ENCODE measurements at places on chromosomes 2 and 18.

GRCh38 chr18:78717766-78718150 is 261.9 kb upstream of the SALL3 start:
- DNase-seq: no peak

GRCh38 chr2:69565431-69565839 is 78.1 kb downstream of the AAK1 start:
- DNase-seq: peak; percentile 63

DNA sequence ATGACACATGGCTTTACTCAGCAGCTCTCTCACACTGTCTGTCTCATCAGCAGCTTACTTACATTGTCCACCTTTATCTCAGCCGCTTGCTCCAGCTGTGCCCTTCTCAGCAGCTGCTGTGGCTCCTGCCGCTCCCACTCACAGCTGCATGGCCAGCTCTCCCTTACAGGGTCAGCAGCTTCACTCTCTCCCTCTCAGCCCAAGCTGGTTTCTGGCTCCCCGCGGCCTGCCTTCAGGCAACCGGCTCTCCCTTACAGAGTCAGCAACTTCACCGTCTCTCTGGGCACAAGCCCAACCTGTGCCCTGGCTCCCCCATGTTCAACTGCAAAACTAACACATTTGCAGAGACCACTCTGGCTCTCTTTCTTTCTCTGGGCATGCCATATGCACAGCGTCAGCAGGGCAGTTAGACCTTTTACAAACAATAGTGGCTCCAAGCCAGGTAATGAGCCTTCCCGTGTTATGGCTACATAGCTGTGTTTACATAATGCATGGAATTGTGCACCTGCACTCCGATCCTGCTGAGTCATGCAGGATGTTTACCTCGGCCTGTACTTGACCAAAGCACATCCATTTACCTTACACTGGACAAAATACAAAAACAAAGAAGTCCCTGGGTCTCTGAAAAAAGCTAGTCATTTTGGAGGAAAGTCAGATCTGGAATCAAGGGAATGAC is 167.3 kb downstream of the DOK6 start:
- DNase-seq: no peak

DNA sequence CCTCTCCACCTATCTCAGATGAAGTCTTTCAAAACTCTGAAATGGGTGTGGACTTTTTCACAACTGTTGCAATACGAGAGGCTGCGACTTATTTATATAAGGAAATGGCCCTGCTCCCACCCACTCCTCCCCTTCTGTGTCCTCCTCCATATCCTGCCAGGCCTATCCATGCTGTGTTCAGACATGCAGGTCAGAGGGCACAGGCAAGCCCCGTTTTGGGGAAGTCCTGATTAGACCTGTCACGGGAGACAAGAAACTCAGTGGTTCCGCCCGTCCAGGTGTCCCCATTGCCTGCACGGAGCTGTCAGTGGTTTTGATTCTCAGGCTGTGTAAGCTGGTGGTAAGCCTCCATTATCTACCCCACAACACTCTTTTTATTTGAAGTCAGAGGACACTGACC is 99.6 kb upstream of the MGAT5 start:
- no peak for DNase-seq

GRCh38 chr2:201795607-201796477 is 10.5 kb upstream of the CDK15 start:
- DNase-seq: no peak

DNA sequence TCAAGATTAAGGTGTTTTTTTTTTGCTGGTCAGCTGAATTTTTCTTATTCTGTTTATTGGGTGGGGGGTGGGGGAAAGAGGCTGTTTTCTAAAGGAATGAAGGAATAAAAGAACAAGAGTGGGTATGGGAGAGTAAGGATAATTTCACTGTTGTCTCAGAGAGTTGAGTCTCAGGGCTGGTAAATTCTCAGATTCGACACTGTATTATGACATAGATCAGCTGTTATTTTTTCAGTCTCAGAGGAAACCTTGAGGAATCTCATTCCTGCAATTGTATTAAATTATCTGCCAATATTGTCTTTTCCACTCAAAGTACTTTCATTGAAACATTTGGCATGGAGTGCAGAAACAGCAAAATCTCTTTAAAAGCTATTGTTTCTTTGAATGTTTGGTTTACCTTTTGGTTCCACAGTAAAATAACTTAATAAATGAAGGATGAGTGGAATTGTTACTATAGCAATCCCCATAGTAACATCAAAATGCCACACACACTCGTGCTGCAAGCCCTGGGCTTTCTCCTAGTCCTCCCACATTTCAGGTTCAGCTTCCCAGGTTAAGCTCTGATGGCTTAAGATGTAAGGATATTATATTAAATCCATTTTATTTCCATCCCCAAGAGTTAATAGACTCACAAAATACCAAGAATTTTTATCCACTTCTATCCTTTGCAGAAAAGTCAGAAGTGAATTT is 478.7 kb upstream of the TCF4 start:
- no peak for DNase-seq

DNA sequence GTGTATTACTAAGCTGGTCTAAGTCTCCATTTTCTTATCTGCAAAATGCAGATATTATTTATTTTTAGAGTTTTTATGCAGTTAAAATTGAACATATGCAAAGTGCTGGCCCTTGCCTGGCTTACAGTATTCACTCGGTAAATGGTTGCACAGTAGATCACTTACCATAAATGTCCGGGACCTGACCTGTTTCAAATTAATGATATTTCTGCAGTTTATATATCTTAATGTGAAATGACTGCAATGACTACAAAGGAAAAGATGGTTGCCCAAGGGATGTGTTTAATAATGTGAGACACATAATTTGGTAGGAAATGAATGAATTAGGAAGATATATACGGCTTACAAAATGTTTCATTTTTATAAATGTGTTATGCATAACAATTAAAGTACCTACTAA is 37.1 kb downstream of the LRRC30 start:
- no peak for DNase-seq

DNA sequence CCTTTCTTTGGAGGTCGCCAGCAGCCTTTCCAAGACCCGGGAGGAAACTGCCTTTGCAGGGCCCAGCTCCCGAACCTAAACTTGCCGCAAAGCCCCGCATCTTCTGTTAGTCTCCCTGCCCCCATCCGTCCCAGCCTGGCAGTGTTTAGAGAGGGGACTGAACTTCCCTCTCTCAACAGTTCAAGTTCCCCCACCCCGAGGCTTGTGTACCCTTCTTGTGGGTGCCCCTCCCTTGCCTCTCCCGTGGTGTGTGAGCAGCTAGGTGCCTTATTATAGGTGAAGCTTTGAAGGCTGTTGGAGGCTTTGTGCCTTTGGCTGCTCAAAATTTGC is 1.4 kb downstream of the LBH start:
- DNase-seq: no peak

GRCh38 chr2:64276417-64277095 is 132.3 kb upstream of the PELI1 start:
- no peak for DNase-seq

DNA sequence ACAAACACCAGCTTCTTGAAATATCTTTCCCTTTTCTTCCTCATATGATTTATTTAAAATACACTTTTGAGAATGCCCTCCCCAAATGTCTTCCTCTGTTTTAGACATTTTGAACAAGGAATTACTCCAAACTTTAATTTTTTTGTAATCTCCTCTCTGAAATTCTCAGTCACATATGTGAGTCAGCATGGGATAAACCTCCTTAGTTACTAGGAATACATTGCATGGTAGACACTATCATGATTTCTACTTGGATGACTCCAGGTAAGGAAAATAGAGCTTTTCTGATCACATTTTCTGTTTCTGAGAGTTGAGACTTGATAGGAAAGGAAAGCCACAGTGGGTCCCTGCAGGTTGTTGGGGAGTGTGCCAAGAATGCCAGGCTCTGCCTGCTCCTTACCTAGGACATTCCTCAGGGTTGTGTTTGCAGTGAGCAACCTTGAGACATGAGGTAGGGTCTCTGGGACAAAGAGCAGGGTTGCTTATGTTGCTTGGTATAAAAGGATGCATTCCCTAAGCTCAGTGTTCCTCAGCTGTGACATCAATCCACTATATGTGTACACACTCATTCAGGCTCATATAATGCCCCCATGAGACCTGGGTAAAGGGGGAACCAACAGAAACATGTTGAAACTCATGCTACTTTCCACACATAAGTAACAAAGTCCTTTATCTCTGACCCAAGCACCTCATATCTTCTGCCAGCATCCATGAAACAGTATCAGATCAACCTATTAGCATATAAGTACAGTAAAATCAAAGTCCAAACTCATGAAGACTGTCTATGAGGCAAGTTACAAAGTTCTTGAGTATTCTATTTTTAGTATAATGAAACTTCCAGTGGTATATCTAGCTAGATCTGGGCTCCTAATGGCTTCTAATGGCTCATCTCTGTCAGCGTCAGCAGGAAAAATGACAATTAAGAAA is 112.8 kb upstream of the SCN1A start:
- no peak for DNase-seq

DNA sequence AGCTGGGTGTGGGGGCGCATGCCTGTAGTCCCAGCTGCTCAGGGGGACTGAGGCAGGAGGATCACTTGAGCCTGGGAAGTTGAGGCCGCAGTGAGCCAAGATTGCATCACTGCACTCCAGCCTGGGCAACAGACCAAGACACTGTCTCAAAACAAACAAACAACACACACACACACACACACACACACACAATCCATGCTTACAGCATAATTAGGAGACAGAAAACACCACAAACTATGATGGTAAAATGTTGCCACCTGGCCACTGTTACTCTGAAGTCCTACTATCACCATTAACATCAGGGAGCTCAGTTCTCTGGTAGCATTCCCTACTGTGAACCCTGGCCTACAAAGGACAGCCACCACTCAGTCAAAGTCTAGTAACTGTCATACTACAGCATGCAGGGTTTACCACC is 18.3 kb downstream of the DNPEP start:
- DNase-seq: no peak

DNA sequence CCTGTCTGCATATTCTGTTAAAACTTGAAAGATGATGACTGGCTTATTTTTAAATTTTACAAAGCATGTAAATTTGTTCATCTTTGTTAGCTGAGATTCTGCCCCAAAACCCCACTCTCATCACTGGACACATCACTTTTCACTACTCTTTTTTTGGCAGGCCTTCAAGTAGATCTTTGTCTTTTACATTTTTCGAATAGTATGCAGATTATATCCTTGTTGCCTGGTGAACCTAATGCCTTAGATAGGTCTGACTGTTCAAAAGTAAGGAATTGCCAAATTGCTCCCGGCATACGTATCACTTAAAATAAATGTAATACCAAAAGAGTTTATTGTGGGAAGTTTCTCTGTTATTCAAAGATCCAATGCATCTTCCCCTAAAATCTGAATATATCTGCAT is 303.3 kb downstream of the XIRP2 start:
- DNase-seq: no peak
